RPMI8226 (cell line): ENCODE measurements at places on chromosomes 1 and 21.

GRCh38 chr1:111704776-111705175 is 34.4 kb downstream of the INKA2 start:
- no peak for DNase-seq

DNA sequence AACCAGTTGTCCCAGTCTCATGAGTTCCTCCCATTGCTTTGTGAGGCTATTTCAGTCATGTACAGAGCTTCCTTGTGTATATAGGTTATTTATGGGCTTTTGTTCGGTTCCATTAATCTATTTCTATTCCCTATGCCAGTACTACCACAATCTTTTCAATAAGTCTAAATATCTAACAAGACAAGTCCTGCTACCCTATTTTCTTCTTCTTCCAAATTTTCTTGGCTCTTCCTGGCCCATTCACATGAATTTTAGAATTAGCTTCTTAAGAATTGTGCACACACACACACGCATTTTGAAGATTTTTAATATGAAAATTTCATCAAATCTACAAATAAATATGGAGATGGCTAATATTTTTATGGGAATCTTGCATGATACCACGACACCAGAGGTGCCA is 33.8 kb upstream of the ATF3 start:
- no peak for DNase-seq

- no peak for DNase-seq
These were observed 1.0 kb upstream of the TP73 start for GRCh38 chr1:3651026-3651929.

GRCh38 chr1:7366286-7366954 is 404.7 kb upstream of the VAMP3 start:
- DNase-seq: peak; percentile 49

DNA sequence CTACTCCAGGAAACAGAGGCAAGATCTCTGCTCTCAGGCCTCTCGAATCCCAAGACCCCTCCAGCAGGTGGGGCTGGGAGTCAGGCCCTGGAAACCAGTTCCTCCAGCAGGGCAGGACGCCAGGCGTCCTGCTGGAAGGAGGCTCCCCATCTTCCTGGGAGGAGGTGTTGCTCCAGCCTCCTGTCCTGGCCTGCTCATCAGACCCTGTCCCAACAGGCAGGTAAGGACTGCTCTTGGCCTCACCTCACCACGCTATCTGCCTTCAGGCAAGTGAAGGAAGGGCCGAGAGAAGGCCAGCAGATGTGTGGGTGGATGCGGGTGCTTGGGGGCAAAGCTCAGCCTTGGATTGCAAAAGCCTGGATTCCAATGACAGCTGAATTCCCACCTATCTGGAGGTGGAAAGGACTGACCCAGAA is 82.9 kb downstream of the SSBP3 start:
- no peak for DNase-seq

GRCh38 chr21:46500224-46500861 is 41.7 kb downstream of the DIP2A start:
- peak; percentile 79 for DNase-seq

- no peak for DNase-seq
These were observed 10.0 kb downstream of the RAB4A start for GRCh38 chr1:229280921-229281320.

- no peak for DNase-seq
These were observed 31.7 kb upstream of the CAMTA1 start for GRCh38 chr1:6753320-6754140.

GRCh38 chr1:230431527-230431926 is 5.4 kb upstream of the PGBD5 start:
- no peak for DNase-seq

GRCh38 chr1:25987951-25988350 is 9.9 kb downstream of the PAFAH2 start:
- no peak for DNase-seq

DNA sequence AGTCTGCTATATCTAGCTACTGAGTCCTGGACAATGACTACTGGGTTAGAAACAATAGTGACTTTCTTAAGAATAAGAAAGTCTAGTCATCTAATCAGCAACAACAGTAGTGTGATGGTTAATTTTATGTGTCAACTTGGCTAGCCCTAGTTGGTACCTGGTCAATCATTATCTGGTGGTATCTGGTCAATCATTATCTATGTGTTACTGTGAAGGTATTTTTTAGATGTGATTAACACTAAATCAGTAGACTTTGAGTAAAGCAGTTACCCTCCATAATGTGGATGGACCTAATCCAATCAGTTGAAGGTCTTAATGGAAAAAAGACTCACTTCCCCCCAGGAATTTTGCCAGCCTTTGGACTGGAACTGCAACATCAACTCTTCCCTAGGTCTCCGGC is 312.6 kb downstream of the SIPA1L2 start:
- DNase-seq: no peak

DNA sequence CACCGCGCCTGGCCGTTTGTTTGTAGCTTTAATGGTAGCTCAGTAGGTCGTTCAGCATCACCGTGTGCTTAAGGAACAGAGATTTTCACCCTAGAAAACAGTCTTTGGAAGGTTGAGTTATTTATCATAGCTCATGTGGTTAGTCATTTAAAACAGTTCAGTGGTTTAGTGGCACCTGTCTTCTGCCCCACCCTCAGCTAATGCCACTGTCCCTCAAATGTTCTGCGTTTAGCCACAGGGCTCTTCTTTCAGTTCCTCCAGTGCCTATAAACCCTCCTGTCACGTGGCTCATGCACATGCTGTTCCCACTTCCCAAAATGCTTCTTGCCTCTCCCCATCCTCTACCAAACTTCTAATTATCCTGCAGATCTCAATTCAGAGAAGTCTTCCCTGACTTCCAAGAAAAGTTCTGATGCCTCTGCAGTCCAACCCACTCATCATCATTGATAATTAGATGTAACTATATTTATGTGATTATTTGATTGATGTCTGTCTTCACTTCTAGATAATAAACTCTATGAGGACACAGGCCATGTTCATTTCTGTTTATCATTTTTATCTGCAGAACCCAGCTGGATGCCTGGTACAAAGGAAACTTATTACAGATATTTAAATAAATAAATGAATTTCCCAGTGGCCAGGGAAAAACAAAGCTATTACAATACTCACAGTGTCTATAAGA is 14.4 kb upstream of the DIPK1A start:
- peak; percentile 68 for DNase-seq

- DNase-seq: no peak
These were observed 2.0 kb upstream of the SMYD3 start for GRCh38 chr1:246508897-246509688.

DNA sequence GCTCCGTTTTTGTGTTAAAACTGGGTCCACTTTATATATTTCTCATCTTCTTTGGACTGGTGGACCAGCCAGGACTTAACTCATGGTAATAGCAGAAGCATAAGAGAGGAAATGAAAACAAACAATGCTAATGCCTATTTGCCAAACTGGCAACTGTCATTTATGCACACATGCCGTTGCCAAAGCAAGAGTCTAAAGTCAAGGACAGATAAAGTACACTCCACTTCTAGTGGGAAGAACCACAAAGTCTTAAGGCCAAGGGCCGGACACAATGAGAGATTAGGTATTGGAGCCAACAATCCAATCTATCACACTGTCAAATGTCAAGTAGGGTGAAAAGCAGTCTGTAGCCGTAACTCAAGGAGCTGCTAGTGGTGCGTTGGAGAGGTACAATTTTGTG is 157.7 kb downstream of the LYPLAL1 start:
- no peak for DNase-seq

GRCh38 chr1:58880592-58880991 is 96.7 kb upstream of the JUN start:
- DNase-seq: no peak
